Activated effector memory CD4-positive, alpha-beta T cell treated with Interleukin-2 at 50 U/mL for 16 hours (primary cell): ENCODE measurements at places on chromosomes 1 and 21.

- DNase-seq = no peak
These were observed 48.8 kb downstream of the PIK3CD start for GRCh38 chr1:9700340-9700739.

DNA sequence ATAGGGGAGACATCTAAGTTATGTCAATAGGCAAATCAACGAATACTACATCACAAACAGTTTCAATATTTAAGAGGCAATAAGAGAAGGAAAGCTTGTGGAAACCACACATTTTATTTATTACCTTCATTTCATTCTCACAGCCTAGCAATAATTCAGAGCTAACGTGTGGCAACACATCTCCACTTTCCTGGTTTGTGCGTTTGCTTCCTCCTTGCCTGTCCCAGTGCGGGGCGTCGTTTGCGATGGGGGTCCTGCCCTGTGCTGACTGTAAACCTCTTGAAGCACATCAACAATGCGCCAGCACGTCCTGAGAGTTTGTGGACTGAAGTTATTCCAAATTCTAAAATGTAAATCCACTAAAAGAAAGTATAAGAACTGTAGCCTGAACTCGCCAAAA, 14.4 kb upstream of the VPS26C start:
- no peak for DNase-seq

GRCh38 chr1:18128298-18128697, 20.7 kb downstream of the IGSF21 start:
- no peak for DNase-seq

GRCh38 chr1:114669562-114670082, at the start of gene DENND2C:
Gene DENND2C, minus strand, starts transcription at chr1:114670049. Its CDS starts 44,065 bp downstream, at chr1:114625984.
- DNase-seq = no peak

DNA sequence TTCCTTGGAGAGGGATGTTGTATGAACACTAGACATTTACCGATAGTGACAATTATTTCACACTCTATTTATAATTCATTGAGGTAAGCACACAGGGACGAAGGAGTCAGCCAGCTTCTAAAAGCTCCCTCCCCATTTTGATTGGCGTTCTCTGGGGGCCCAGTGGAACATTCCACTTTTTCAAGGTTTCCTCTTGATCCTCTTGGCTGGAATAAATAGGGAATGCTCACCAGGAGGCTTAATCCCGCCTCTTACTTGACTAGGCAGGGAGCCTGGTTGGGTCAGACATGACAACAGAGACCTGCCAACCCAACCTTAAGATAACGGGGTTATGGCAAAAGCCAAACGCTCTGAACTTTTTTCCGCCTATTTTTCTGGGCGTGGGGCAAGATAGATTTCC, 974 bp downstream of the ACTN2 start:
- DNase-seq = no peak
